ENCODE measurements at places on chromosomes 13 and 19.

DNA sequence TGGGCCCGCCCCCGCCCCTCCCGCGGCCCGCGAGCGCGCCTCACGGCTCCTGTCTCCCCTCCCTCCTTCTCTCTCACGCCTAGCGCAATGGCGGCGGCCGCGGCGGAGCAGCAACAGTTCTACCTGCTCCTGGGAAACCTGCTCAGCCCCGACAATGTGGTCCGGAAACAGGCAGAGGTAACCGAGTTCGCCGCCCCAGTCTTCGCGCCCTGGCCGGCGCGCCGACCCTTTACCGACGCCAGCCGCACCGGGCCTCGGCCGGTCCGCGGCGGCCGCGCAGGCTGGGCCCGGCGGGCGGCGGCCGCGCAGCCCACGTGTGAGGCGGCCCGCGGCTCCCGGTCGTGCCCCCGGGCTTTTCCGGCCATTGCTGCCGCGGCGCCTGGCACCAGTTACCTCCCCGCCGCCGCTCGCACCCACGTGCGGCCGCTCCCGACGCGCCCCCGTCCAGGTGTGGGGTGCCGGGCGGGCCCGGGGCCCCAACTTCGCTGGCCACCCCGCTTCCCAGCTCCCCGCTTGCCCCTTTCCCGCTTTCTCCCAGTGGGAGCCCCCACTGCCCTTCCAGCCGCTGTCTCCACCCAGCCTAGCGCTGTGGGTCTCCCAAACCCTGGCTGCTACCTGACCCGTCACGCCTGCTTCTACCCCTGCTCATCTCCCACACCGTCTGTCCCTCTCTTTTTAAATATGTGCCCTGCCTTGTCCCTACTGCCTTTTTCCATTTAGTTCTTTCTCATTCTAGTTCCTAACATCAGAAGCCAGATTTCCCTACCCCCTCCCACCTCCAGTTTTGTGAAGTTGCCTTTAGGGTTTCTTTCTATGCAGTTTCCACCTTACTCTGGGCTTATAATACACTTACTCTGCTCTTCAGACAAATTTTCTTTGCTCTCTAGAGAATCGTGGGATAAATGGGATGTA is 23.4 kb downstream of the IPO5 start:
- DNase-seq, result peak; percentile 35

DNA sequence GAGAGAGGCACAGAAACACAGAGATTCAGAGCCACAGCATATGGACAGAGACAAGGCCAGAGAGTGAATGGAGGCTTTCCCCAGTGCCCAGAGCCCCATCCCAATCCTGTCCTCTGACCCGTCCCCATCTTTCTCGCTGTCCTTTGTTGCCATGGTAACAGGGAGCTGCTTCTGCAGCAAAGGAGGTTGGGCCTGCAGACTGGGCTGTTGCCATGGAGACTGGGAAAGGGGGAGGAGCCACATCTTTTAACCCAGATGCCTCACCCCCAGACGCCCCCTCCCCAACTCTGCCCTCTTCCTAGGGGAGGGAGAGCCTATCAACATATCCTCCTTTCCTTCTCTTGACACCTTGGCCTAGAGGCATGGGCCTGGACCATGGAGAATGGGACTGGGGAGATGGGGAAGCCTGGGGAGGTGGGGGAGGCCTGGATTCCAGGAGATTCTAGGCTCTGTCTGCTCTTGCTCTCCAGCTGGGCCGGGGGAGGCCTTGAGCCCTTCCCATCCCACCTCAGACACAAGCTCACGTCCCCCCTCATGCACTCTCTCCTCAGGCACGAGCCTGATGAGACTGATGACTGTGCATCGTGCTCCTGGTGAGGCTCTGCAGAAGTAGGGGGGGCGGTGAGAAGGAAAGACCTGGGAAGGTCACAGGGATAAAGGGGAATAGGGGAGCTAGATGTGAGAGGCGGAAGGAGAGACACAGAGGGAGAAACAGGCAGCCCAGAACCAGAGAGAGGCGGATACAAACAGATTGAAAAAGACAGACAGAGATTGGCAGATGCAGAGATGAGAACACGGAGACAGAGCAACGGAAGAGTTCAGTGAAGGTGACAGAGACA is 2.1 kb upstream of the ATP1A3 start:
- DNase-seq, result no peak

- no peak for DNase-seq
These were observed 592.9 kb downstream of the KCTD12 start for GRCh38 chr13:76293346-76293745.

- DNase-seq, result no peak
These were observed 24.6 kb downstream of the UBXN6 start for GRCh38 chr19:4432918-4433506.

DNA sequence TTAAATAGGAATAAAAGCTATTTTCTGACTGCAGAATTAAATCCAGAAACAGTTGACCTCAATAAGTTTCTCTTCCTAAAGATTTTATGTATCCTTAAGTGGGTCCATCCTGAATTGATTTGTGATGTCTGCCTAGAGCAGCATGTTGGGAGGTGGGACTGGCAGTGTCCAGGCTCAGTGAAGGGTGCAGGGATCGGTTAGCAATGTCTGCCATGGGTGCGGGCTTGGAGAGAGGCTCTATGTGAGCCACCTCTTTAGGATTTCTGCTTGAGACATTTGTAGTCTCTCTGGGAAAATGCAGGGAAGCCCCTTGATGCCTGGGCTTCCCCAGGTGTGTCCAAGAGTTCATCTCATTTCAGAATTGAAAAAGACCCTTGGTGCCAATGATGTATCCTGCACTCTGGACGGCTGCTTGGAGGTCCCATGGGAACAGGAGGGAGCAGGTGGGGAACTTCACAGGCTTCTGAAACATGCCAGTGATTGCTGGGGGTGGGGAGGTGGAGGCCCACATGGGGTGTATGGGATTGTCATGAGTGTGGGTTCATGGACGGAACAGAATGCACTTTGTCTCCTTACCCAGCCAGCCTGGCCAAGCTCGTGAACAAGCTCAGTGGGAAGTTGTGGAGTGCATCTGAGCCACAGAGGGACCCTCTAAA is 6.2 kb upstream of the COLGALT1 start:
- DNase-seq, result no peak

- no peak for DNase-seq
These were observed 46.9 kb downstream of the FGF9 start for GRCh38 chr13:21717817-21718216.

GRCh38 chr13:105773241-105773640 is 762.2 kb downstream of the EFNB2 start:
- no peak for DNase-seq

GRCh38 chr13:78409172-78409571 is 194.2 kb downstream of the POU4F1 start:
- no peak for DNase-seq

DNA sequence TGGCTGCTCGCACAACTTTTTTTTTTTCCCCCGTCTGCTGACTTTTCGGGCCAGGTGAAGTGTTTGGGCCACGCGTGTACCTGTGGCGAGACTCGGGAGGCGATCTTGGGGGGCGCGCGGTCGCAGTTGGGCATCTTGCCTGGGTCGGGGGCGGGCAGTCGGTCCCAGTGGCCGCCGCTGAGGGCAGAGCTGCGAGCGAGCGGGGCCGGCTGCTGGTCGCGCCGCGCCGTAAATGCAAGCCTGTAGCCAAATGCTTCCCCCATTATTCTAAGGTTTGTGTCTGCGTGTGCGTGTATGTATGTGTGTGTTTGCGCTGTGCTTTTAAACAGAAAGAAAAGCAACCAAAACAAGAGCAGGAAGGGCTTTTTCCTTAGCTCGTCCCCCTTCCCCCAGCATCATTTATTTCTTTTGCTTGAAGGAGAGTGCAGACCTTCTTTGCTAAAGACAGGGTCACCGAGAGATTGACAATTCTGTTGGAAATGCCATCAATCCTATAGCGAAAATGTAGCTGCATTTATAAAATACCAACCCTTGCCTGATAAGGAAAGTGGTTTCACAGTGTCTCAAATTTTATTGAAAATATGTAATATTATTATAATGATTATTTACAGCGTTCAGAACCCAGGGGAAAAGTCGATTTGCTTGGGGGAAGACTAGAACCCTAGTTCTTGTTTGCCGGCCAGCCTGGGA is 143.2 kb upstream of the ZNF536 start:
- no peak for DNase-seq

GRCh38 chr19:4139614-4140236 is 13.7 kb upstream of the CREB3L3 start:
- DNase-seq, result peak; percentile 79

DNA sequence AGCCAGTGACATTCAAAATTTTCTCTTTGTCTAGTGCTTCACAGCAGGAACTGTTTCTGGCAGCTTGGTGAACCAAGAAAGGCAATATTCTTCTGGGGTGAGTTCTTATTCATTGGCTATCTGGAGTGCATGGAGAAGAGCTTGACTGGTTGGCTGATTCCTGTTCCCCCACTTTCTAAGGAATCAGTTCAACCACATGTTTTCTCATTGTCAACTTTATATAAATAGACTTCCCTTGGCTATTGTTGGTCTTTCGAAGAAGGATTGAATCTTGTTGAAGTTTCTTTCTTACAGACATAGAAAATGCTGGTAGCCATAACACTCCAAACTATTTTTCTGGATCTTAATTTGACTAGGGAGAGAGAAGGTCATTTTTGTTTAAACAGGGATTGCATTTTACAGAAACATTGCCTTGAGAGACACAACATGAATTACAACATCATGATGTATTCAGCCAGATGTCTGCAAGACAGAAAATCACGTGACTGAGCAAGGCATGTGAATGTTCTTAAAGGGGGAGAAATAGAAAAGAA is 85.2 kb downstream of the EDNRB start:
- peak; percentile 80 for DNase-seq

- DNase-seq, result no peak
These were observed 5.5 kb upstream of the RLN3 start for GRCh38 chr19:14022469-14022868.

- no peak for DNase-seq
These were observed 15.4 kb upstream of the MED4 start for GRCh38 chr13:48110132-48110868.

- peak; percentile 81 for DNase-seq
These were observed at the start of gene SIGLEC12 for GRCh38 chr19:51501594-51502263. Gene SIGLEC12, minus strand, starts transcription at chr19:51501800. Its CDS starts 67 bp downstream, at chr19:51501733.

- no peak for DNase-seq
These were observed 703.8 kb downstream of the DIAPH3 start for GRCh38 chr13:59459972-59460371.

DNA sequence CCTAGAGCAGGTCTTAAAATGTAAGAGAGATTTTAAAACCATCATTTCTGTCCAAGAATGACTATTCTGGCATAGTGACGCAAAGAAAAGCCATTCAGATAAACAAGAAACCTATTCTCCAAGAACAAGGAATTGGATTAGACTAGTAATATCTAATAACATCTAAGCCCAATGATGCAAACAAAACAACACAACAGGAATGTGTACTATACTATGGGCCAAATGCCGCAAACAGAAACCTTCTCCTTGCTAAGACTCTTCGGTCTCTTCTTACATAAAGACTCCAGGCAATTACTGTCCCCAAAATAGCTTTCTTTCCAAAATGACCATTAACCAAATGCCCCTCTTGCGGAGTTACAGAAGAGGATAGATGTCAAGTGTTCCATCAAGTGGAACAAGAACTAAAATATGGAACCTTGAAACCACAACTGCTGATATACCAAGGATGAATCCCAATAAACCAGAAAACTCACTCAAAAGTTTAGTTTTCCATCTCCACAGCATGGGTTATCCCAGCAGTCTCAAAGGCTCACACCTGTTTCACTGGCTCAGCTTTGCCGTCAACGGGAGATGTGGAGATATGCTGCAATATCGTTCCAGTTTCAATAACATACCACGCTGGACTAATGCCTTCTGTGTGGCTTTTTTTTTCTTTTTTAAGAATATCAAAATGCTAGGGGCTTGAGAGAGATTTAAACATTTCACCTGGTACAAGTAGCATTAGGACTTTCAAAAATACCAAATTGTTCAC is 76.2 kb downstream of the FOXO1 start:
- no peak for DNase-seq

- no peak for DNase-seq
These were observed 159.8 kb downstream of the ENOX1 start for GRCh38 chr13:43626994-43627393.

- DNase-seq, result peak; percentile 26
These were observed 5.9 kb downstream of the CEACAM19 start for GRCh38 chr19:44677019-44677811.

GRCh38 chr13:27022571-27023311 is 148.9 kb downstream of the USP12 start:
- no peak for DNase-seq

DNA sequence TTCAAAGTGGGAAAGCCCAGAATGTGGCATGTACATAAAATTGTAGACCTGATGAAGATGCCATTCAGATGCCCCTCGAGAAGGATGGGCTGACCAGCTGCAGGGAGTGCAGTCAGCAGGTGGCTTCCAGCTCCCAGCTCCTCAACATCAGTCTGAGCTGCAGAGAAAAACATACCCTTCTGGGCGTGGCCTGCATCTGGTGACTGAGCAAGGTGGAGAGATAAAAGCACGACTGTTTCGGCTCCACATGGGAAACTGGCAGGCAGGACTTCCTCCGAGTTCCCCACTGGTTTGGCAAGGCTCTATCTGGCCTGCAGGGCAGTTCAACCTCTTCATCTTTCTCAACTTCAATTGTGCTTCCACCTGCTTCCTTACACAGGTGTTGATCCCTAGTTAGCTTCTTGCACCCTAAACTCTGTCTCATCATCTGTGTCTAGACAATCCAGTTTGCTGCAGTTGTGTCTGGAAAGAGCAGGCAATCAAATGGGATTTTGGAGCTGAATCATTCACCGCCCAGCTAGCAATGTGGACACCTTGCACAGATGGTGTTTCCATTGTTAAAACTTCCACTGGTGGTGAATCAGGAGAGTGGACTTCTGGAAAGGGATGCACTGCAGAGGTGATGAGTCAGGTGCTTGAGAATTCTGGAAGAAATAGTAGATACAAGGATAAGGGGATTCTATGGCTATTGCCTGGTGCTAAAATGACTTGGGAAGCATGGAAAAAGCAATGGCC is 56.8 kb downstream of the POLR1D start:
- no peak for DNase-seq
